ENCODE measurements at places on chromosomes 6 and 20. TPM values are rescaled to one million over a fixed set of nuclear protein-coding genes. Genes with fewer than 3 reads are reported as not detected.

- DNase-seq: no peak
Measured at GRCh38 chr6:105515054-105515453, 112.2 kb upstream of the PREP start.

DNA sequence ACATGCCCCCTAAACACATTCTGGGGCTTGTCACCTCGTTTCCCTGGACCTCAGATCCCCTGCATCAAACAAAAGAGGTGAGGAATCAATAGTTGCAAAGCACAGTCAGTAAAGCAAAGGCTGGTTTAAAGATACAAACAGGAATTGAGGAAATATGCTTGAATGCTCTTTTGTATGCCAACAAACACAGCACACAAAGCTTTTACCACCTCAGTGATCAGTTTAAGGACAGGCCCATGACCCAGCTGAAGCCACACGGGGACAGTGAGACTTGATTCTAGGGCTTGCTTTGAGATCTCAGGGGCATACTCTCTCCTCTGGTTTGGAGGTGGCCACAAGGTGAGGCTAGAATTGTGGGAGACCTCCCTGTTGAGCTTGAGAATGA, 182.9 kb upstream of the CST7 start:
- no peak for DNase-seq

- no peak for DNase-seq
Measured at GRCh38 chr6:169978615-169979161, 227.3 kb downstream of the ERMARD start.

- no peak for DNase-seq
Measured at GRCh38 chr6:22221630-22222029, 75.2 kb downstream of the PRL start.

DNA sequence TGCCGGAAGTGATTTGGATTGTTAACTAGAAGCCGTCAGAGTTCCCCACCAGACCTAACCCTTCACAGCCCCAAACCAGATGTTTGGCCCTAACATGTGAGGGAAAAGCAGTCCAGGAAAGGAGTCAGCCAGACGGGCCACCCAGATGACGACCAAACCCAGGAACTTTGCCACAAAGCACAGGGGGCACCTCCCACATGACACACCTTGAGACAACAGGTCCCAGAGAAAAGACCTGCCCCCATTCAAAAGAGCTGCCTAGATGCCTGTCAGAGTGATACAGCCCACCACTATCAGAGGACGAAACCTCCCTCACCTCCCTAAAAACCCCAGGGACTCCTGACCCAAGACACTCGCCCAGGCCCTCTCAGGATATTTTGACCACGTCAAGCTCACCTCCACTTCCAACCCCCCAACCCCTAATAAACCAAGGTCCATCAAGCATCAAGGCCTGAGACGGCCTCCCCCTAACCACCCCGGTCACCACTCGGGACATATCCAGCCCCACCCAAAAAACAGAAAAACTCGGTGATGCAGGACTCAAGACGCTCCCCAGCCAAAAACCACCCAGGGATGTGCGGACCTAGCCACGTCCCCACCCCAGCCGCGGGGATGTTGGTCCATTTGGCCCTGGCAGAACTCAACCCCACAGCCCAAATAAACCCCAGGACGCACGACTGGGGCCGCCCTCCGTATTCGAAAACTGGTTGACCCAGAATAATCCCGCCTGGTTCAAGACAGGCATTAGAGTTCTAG, 662 bp downstream of the ZNF343 start:
- no peak for DNase-seq

- no peak for DNase-seq
Measured at GRCh38 chr6:3455569-3456394, 1.1 kb downstream of the SLC22A23 start.

GRCh38 chr6:127514773-127515227, 4.3 kb downstream of the MTCL3 start:
- peak; percentile 42 for DNase-seq

DNA sequence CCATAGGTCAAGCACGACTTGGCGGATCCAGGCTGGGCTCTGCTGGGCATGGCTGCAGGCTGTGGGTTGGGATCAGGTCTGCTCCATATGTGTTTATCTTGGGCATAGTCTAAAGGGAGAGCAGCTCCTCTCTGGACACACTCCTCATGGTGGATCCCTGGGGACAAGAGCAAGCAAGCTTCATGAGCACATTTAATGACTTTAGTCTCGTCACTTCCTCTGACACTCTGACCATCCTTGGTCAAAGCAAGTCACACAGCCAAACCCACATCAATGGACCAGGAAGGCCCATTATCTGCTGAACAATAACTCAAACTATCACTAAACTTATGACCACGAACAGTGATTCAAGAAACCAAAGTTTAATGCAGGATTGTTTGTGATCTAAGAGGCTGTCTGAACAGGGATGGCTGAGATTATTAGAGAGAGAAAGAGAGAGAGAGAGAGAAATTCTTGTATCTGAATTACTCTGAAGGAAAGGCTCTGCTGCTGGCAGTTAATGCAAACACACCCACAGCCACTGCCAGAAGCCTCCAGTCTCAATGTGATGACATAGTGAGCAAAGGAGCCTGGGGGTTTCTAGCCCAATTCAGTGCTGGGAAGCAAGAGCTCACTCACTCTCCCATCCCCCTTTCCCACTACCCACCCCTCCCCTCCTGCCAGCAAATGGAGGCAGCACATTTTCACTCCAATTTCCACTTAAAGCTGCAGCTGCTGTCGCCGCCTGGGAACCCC, 490.2 kb upstream of the SULF2 start:
- no peak for DNase-seq

GRCh38 chr6:159858259-159858658, 32.5 kb upstream of the MAS1 start:
- no peak for DNase-seq

DNA sequence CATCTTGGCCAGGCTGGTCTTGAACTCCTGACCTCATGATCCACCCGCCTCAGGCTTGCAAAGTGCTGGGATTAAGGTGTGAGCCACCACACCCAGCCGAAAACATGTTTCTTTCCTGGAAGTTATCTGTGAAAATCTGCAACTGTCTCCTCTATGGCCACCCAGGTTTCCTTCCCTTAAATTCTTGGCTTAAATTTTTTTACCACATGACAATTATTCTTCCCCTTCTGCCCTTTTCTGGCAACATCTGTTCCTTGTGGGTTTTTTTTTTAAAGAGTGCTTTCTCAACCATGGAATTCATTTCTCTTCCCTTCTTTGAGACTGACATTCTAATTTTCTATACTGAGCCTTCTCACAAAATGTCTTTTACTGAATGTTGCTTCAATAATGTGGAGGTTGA, 59.6 kb downstream of the DOK5 start:
- DNase-seq: no peak

DNA sequence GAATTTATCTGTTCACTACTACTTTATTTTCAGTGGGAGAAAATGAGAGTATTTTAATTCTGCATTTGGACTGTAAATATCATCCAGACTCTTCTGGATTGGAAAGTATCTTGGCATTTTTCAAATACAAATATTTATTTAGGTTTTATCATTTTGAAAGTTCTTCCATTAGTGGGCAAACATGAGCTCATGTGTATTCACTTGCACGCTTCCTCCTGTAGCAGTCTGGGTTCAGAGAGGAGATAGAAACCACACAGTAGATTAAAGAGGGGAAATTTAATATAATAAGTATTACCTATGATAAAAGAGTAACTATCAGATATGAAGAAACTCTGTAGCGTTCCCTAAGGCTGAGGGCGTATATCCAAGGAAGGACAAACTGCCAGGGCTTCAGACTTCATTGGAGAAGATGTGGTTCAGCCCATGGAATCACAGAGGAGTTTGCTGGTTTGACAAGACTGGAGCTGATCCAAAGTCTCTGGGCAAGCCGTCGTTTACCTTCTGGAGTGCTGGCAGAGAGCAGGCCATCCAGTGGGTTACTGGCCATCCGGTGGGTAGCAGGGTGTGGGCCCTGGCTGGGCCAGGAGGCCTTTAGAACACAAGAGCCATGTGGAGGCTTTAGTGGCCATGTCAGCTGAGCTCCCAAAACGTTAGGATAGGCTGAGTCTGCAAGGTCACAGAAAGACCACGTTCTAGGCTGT, 44.3 kb downstream of the KCNS1 start:
- DNase-seq: no peak

GRCh38 chr20:9576695-9577094, 62.3 kb downstream of the LAMP5 start:
- no peak for DNase-seq

DNA sequence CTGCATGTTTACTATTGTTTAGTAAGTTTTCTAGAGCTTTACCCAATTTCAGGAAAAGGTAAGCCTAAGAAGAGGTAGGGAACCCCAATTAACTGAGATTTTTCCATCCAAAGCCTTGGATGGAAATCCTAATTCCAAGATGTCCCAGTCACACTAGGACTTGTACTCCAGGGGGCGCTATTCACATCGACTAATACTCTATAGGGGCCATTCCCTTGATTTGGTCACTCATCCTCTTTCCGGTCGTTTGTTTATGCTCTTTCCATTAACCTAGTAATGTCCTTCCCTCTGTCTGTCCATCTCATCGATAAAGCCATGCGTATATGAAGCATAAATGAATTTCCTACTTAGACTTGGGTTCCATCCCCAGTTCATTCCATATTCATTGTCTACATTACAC, 80.8 kb upstream of the FUCA2 start:
- no peak for DNase-seq

GRCh38 chr6:149779644-149779963, 30.1 kb downstream of the PCMT1 start:
- no peak for DNase-seq

DNA sequence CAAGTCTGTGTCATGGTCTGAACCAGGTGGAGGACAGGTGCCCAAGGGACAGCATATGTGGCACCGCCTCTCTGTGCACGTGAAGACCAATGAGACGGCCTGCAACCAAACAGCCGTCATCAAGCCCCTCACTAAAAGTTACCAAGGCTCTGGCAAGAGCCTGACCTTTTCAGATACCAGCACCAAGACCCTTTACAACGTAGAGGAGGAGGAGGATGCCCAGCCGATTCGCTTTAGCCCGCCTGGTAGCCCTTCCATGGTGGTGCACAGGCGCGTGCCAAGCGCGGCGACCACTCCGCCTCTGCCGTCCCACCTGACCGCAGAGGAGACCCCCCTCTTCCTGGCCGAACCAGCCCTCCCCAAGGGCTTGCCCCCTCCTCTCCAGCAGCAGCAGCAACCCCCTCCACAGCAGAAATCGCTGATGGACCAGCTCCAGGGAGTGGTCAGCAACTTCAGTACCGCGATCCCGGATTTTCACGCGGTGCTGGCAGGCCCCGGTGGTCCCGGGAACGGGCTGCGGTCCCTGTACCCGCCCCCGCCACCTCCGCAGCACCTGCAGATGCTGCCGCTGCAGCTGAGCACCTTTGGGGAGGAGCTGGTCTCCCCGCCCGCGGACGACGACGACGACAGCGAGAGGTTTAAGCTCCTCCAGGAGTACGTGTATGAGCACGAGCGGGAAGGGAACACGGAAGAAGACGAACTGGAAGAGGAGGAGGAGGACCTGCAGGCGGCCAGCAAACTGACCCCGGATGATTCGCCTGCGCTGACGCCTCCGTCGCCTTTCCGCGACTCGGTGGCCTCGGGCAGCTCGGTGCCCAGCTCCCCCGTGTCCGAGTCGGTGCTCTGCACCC, 109.5 kb upstream of the RAB32 start:
- peak; percentile 24 for DNase-seq

Gene RBM24
- 1.2 TPM for polyA plus RNA-seq

Gene TDRD6
- polyA plus RNA-seq: 2.0 TPM

Gene SPEF1
- 3.2 TPM for polyA plus RNA-seq

Gene MOG
- polyA plus RNA-seq: not detected

Gene STXBP5
- polyA plus RNA-seq: 12.6 TPM

Gene HLA-DRB1
- 53.1 TPM for polyA plus RNA-seq

All from renal pelvis (tissue), 12 donors.